Right hindlimb (tissue), 1 donor: ENCODE measurements at places on chromosomes 1 and 21.
A peak's percentile ranks its signal among the peaks of the same experiment; 100 is the strongest.

DNA sequence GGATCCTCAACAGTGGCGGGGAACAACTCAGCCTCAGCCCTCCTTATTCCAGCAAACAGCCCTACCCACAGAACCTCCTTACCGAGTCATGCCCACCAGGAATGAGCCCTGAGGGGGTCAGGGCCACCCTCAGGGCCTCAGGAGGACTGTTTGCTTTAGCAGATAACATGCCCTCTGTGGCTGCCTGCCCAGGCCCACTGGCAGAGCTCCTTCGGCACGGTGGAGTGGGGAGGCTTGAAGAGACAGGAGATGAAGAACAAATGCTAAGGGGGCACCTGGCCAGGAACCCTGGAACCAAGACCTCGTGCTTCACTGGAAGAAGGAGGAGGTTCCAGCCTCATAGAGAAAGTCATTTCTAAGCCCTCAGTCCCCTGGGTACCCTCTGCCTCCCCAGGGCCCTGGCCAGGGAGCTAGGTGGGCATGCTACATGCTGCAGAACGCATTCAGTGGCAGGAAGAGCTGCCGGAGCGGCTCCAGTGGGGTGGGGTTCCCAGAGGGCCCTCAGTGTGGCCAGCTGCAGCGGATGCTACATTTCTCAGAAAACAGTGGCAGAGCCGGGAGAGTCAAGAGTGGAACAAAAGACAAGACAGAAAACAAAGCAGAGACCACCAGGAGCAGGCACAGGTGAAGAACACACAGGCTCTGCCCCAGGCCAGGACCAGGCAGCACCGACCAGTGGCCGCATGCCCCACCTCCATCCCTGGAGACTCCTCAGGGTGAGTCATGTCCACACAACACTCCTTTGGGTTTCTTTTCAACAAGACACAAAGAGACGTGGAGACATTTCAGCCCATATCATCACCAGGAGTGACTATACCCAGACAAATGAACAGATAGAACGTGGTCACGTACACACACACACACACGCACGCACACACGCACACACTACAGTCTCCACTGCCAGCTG is 39.8 kb downstream of the RIMS3 start:
- no peak for DNase-seq

DNA sequence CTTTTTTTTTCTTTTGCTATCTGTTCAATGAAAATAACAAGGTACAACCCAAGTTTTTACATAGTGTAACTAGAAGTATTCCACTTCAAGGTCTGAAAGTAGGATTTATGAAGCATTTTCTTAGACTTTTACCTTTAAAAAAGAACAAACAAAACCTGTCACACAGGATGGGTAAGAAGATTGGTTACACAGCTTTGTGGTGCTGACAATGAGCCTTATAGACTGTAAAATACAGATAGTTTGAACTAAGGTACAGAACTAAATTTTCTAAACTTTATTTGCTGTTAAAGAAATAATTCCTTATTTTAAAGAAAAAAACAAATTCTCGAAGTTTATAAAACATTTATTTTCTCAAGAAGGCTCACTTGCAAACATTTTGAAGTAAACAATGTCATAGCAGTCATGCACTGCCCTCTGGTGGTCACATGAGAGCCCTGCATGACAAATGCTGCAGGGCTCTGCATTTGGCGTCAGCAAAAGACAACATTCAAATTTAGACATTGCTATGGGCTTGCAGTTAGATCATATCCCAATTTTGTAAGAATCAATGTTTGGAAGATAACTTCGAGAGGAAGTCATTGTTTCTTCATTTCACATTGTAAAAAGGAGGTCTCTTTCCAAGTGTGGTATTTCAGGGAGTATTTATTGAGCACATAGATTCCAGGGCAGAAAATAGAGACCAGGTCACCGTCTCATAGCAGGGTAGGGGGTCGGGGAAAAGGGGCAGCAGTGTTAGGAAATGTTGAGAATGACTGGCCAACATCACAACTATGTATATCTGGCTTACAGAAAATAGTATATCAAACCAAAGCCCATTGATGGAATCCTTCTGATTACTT is 115.3 kb upstream of the FMN2 start:
- peak; percentile 52 for DNase-seq

- DNase-seq = no peak
These were observed 435 bp downstream of the ILF2 start for GRCh38 chr1:153670257-153670858.

GRCh38 chr1:58768191-58768731 is 15.6 kb downstream of the JUN start:
- no peak for DNase-seq

DNA sequence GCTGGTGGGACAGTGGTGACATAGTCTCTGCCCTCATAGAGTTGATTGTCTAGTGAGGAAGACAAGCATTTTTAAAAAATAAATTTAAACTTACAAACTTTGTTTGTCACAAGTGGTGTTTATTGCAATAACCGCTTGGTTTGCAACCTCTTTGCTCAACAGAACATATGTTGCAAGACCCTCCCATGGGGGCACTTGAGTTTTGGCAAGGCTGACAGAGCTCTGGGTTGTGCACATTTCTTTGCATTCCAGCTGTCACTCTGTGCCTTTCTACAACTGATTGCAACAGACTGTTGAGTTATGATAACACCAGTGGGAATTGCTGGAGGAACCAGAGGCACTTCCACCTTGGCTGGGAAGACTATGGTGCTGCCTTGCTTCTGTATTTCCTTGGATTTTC is 58.4 kb downstream of the LAMC2 start:
- DNase-seq = peak; percentile 87

- DNase-seq = no peak
These were observed 9.2 kb downstream of the KCNJ6 start for GRCh38 chr21:37907076-37907475.

DNA sequence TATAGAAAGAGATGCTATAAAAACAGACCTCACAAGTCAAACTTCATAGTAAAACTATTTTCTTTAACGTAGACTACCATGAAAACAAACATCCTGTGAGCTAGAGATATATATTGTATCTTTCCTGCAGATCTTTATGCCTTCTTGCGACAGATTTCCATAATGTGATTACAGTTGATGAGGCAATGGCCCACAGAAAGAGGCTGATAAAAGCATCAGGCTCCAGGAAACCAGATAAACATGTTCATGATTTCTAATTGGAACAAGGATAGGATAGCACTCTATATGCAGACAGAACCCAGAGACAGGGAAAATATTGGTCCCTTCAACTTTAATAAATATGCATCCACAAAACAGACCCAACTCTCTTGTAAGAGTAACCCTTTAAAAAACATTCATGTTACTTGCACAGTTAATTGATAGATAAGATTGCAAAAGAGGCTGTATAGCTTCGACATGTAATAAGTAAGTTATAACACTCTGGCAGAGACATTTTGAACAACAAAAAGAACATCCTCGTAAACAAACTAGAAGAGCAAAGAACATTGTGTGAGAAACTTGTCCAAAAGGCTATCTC is 329.4 kb downstream of the AGBL4 start:
- DNase-seq = no peak

DNA sequence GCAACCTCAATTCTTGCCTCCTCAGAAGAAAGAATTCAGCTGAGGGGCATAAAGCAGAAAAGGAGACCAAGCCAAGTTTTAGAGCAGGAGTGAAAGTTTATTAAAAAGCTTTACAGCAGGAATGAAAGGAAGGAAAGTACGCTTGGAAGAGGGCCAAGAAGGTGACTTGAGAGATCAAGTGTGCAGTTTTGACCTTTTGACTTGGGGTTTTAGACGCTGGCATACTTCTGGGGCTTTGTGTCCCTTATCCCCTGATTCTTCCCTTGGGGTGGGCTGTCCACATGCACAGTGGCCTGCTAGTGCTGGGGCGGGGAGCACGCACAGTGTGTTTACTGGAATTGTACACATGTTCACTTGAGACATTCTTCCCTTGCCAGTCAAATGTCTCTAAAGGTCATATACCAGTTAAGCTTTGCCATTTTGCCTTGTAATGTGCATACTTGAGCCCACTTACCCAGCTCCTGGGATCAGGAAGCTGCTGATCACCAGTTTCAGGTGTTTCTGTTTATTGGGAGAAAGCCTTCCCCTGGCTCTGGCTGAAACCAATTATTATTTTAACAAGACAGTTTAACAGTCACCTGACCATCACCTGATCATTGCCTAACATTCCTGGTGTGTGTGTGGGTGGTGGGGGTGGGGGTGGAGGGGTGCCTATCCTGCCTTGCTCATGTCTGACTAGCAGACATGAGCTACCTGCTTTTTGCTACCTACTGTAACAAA is 36.2 kb downstream of the UTP25 start:
- no peak for DNase-seq

- no peak for DNase-seq
These were observed 67.9 kb downstream of the NOS1AP start for GRCh38 chr1:162137179-162137960.

GRCh38 chr1:32741413-32742198 is 39.0 kb upstream of the SYNC start:
- DNase-seq = peak; percentile 31

- DNase-seq = no peak
These were observed 111.0 kb upstream of the C1orf87 start for GRCh38 chr1:60184521-60184920.

DNA sequence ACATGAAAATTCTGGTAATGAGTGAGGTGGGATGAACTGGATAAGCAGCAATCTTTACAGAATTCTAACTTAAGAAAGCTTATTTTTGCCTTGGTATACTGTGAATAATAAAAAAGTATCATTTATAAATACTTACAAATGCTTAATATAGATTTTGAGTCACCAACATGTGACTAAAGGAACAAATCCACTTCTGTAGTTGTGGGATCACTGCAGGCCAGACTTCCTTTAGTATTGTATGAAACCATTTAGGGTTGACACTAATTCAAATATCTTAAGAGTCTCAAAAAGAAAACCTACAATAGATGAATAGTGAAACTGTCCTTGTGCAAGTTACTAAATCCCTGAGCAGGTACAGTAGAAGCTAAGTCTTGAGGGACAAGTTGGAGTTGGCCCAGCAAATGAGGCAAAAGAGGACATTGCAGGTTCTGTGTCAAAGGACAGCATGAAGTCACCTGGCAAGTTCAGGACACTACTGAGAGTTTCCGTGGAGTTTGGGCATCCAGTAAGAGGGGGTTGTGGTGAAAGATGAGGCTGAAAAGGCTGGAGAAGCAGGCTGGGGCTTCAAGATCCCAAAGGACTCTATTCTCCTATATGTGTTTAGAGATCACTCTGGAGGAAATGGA is 5.9 kb upstream of the THEM4 start:
- no peak for DNase-seq

- DNase-seq = no peak
These were observed 144.6 kb downstream of the SLC30A10 start for GRCh38 chr1:219783605-219784235.

DNA sequence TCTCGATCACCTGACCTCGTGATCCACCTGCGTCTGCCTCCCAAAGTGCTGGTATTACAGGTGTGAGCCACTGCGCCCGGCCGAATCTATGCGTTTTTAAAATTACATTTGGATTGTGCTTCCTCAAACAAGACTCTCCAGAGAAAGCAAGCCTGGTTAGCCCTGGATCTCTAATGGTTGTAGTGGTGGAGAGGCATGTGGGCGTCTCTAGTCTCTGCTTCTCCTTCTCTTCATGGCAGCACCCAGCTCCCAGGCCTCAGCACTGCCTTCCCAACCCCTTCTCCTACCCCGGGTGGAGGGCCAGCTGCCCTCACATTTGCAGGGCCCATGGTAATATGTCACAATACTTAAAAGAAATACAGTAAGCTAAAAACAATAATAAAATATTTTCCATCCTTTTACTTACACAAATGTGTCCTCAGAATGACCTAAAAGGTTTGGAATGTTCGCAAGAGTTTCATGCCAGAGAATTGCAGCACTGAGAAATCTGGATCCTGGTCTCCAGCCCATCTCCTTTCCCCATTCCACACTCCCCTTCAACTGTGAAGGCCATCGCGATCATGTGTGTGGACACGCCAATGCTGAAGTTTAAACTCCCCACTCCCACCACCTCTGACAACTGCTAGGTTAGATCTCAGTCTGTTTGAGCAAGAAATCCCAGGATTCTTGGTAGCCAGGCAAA is 7.0 kb downstream of the OR14I1 start:
- DNase-seq = no peak

DNA sequence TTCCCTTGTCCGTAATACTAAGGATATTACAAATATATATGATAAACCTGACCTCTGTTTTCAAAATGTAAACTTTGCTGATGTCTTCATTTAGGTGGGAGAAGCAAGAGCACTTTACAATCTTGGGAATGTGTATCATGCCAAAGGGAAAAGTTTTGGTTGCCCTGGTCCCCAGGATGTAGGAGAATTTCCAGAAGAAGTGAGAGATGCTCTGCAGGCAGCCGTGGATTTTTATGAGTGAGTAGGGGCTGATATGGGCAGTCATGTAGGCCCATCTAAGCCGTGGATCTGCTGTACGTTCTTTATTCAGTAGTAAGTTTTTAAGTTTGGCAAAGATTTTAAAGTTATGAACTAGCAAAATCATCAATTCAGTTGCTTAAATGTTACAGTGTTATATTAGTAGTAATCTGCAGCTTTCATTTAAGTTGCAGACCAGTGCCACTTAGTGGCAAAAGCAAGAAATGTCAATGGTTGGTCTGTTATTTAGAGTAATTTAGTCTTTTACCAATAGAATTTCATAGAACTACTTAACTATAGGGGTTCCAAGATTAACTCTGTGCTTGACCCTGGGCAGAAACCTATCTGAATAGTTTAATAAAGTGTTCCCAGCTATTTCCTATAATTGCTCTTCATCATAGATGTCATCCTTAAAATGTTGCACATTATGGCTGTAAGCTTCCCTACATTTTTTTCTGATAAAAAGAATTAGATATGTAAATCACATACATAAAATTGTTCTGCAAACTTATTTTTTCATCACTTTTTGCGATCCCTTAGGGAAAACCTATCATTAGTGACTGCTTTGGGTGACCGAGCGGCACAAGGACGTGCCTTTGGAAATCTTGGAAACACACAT is 21.3 kb downstream of the GPSM2 start:
- DNase-seq = peak; percentile 35

DNA sequence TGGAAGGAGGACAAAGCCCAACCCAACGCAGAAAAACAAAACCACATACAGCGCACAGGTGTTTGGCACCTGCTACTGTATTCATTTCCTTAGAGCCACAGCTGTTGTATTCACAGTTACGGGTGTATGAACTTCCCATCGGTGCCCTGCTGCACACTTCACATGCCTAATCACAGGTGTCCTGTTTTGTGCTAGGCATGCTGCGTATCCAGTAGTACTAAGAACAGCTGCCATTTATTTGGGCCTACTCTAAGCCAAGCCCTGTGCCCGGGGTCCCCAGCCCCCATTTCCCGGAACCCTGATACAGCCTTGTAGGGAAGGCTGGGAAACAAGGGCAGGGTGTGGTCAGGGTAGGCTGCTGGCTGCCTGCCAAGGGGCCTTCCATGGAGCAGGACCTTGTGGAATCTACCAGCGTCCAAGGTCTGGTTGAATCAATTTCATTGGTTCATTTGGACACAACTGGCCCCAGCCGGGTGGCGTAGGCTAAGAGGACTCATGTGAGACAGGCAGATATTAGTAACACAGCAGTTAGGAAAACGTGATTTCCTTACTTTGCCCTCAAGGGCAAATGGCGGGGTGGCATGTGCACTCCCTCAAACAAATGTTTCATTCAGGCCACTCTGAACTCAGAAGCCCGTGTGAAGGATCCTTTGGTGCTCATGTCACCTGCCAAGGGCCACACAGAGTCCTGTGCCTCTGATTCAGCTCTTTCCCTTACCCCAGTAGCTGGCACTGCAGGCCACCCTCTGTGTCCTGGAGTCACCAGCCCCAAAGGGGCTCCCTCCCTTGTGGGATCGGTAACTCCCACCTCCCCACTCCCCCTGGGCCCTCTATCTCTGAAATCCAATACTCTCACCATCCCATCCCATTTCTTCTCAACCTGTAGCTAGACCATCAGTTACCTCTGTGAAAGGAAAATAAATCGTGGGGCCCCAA is 986 bp upstream of the RNF186 start:
- DNase-seq = no peak
